Progenitor cell of endocrine pancreas (in vitro differentiated cells): ENCODE measurements at places on chromosomes 13 and 19.

GRCh38 chr19:13606156-13606555 is 99.9 kb upstream of the CACNA1A start:
- DNase-seq: no peak
- H3K36me3 ChIP-seq: no peaks in the 10 kb centered on the region
- no peak overlapping the region for H3K27ac ChIP-seq
- no peak overlapping the region for H3K4me3 ChIP-seq

DNA sequence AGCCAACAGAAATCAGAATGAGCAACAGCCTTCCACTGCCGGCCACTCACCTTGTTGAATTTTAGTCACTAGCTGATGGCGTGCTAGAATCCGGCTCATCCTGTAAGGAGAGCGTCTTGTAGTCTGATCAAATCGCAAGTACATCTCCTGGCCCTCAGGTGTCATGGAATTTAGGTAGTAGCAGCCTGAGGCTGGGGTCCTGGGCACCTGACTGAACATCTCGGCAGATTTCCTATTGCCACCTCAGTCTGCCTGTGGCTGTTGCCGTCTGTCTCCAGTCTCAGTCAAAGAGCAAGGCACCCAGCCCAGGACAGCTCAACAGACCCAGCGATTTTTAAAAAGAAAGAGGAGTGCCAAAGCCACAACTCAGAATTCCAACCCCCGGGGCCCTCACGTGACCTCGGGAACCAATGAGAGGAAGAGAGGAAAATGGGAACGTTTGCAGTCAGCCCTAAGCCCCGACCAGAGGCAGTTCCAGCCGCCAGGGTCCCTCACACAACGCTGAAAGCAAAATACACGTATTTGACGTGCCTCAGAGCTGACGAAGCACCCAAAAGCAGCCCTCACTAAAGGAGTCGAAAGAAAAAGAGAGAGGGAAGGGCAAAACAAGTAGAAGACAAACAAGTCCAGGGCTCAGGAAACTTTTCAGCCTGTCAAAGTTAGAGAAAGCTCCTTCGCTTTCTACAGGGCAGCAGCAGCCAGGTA is at the start of gene STARD13:
TSS of gene STARD13 (minus strand) at position 336 of the 705 bp plus-strand sequence. CDS start at position 219, 117 bp downstream.
- H3K27ac ChIP-seq: peak within 1 kb of the TSS; percentile 96
- peak; percentile 74 for DNase-seq
- H3K27me3 ChIP-seq: peaks cover 10% of the 10 kb centered on the region
- H3K4me3 ChIP-seq: peak within 1 kb of the TSS; percentile 83
- peaks cover 17% of the 10 kb centered on the region for H3K4me1 ChIP-seq
- H3K36me3 ChIP-seq: no peaks in the 10 kb centered on the region

GRCh38 chr19:45175515-45176345 is 2.3 kb downstream of the TRAPPC6A start:
- peak overlapping the region; percentile 58 for H3K4me3 ChIP-seq
- H3K27ac ChIP-seq: no peak overlapping the region
- no peaks in the 10 kb centered on the region for H3K36me3 ChIP-seq
- H3K4me1 ChIP-seq: peaks cover 14% of the 10 kb centered on the region
- no peaks in the 10 kb centered on the region for H3K27me3 ChIP-seq

- H3K27ac ChIP-seq: no peak overlapping the region
- no peaks in the 10 kb centered on the region for H3K4me1 ChIP-seq
- H3K27me3 ChIP-seq: no peaks in the 10 kb centered on the region
- no peak for DNase-seq
Measured at GRCh38 chr13:50684366-50684765, 159.1 kb downstream of the DLEU7 start.
